ENCODE measurements at places on chromosomes 16 and 17.
A peak's percentile ranks its signal among the peaks of the same experiment; 100 is the strongest.

- peak; percentile 30 for DNase-seq
Measured at GRCh38 chr17:55453839-55454557, 32.4 kb upstream of the MMD start.

DNA sequence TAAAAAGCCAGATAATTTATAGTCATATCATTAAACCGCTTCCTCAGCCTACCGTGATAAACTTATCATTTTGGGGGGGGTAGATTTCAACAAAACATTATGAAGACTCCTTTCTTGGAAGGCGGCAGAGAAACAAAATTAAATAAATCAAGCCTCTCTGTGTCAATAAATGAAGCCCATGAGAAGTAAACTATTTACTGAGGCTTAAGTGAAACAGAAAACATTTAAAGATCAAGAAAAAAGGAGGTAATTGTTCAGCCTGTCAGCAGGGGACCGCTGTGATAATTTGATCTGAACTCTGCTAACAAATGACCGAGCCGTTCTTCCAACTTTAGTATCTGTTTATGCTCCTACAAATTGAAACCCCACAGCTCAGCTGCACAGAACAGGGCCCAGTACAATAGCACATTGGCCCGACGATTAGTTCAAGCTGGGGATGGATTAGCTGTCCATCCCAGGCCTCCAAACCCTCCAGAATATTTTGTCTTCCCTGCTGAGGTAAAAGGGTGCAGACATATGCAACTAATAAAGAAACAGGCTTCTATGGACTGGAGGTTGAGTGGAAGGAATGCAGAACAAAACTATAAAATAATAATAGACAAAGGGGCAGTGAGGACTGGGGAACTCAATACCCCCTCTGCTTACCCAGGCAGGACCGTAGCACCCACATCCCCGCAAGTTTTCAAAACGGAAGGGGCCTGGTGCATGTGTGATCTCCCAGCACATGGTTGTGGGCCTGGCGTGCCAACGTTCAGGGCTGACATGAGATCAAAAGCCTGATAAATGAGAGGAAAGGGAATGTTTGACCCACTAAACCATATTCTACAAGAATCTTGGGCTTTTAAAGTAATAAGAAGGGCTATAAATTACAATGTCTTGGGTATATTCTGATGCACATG lies 298.1 kb upstream of the IRX5 start:
- no peak for DNase-seq

DNA sequence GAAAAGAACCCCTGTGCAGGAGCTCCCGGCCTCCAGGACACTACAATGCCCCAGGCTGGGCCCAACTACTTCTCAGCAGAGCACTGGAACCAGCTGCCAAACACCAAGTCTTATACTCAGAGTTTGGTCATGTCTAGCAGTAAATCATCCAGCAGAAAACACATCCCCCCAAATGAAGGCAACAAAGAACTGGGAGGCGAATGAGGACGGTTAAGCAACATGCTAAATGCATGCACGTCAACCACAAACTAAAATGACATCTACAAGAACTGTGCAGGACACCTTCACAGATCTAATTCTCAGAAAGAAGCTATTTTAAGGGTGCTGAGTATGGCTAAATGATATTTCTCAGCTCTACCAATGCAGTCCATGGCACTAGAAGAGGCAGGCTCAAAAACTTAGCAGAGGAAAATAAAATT lies 7.6 kb upstream of the IRX5 start:
- DNase-seq: no peak

DNA sequence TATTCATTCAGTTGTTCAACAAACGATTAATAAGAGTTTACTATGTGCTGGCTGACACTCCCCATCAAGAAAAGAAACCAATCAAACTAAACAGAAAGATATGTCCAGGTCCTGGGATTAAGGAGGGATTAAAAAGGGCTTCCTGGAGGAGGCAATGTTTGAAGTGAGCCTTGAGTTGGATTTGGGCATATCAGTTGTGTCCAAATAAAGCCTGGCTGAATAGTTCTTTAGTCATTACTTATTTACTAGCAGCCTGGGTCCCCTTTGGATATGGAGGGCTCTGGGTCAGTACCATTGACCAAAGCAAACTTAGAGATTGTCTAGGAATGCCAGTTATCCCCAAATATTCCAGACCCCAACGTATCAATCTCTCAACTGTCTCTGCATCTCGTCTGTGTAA lies 117.7 kb downstream of the COPRS start:
- no peak for DNase-seq

GRCh38 chr17:51888816-51889215 lies 269.7 kb downstream of the CA10 start:
- no peak for DNase-seq

DNA sequence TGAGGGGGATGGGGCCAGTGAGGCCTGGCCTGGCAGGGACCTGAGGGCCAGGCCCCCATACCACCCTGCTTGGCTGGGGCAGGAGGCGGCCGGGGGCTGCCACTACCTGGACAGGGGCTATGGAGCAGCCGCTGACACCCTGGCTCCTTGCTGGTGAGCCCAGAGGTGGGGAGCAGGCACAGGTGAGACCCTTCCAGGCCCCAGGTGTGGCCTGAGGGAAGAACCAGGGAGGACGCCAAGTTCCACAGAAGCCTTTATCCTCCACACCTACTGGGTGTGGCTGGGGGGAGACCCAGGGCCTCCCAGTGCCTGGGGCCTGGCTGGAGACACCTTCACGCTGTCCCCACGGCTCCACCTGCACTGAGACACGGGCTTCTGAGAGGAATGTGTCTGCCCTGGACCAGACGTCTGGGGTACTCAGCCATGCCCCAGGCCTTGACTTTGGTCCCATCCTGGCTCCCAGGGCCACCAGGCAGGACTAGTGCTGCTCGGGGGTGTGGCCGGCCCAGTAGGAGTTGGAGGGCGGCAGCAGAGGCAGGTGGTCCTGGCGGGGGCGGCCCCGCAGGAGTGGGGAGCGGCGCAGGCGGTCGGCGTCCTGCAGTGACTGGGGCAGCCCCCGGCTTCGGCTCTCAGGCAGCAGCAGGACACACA lies 4.7 kb downstream of the SLC22A31 start:
- no peak for DNase-seq

DNA sequence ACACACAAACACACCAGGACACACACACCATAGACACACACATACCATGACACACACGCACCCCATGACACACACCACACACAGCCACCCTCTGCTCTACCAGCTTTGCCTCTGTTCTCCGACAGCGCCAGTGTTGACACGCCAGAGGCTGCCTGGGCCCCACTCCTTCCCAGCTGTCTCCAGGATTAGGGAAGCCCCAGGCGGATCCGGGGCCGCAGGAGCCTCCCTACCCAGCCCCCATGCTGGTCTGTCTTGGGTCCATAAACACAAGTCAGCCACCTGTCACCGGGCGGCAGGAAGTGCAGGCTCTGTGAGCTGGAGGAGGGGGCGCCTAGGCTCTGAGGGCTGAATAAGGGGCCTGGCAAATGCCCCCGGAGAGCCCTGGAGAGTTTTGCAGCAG lies 10.5 kb downstream of the TBC1D16 start:
- DNase-seq: peak; percentile 69

GRCh38 chr16:55668340-55669281 lies 12.8 kb downstream of the SLC6A2 start:
- DNase-seq: no peak

- DNase-seq: no peak
Measured at GRCh38 chr16:2478279-2478678, 3.4 kb downstream of the TBC1D24 start.

- peak; percentile 87 for DNase-seq
Measured at GRCh38 chr16:27109666-27110523, 43.2 kb downstream of the C16orf82 start.

- no peak for DNase-seq
Measured at GRCh38 chr17:61645920-61646319, 54.9 kb upstream of the NACA2 start.

GRCh38 chr16:27670071-27670810 lies 120.3 kb downstream of the KATNIP start:
- no peak for DNase-seq

- no peak for DNase-seq
Measured at GRCh38 chr17:12282056-12282455, 261.4 kb downstream of the MAP2K4 start.

- no peak for DNase-seq
Measured at GRCh38 chr17:13292291-13292690, 274.5 kb upstream of the ELAC2 start.
